ENCODE measurements at places on chromosomes 1 and 21. TPM values are rescaled to one million over a fixed set of nuclear protein-coding genes. Genes with fewer than 3 reads are reported as not detected.

Gene SUSD4
- total RNA-seq, result not detected

Gene GREM2
- 0.22 TPM for total RNA-seq

Gene IPO9
- total RNA-seq, result 22.9 TPM

Gene AGBL4
- total RNA-seq, result 0.66 TPM

Gene SPRR1A
- not detected for total RNA-seq

Gene MAP10
- 2.0 TPM for total RNA-seq

Gene SPRR2F
- not detected for total RNA-seq

Gene FAM177B
- total RNA-seq, result 0.94 TPM

Gene ERG
- 15.2 TPM for total RNA-seq

Gene LCE1F
- total RNA-seq, result not detected

Gene AKR7A3
- not detected for total RNA-seq

Gene KRTAP10-8
- total RNA-seq, result not detected

Gene DISP3
- total RNA-seq, result not detected

Gene FAM229A
- 9.2 TPM for total RNA-seq

Gene SEMA6C
- total RNA-seq, result 4.2 TPM

Gene SZRD1
- 45.2 TPM for total RNA-seq

Gene SPOCD1
- 2.6 TPM for total RNA-seq

Gene KIF14
- 1.2 TPM for total RNA-seq

Gene ZNF670
- 3.5 TPM for total RNA-seq

Gene CDA
- total RNA-seq, result 4.9 TPM

Gene PPIH
- total RNA-seq, result 23.6 TPM

Gene PSMB2
- total RNA-seq, result 42.7 TPM

Gene PPFIA4
- total RNA-seq, result not detected

Gene PROX1
- total RNA-seq, result 2.8 TPM

Gene ACTL8
- total RNA-seq, result not detected

Gene TMEM240
- total RNA-seq, result 1.3 TPM

Gene GPA33
- 0.75 TPM for total RNA-seq
